ENCODE measurements at places on chromosomes 5 and 9. TPM values are rescaled to one million over a fixed set of nuclear protein-coding genes. Genes with fewer than 3 reads are reported as not detected.

- no peak for DNase-seq
Observed at GRCh38 chr9:35407846-35408245, 82.1 kb upstream of the RUSC2 start.

DNA sequence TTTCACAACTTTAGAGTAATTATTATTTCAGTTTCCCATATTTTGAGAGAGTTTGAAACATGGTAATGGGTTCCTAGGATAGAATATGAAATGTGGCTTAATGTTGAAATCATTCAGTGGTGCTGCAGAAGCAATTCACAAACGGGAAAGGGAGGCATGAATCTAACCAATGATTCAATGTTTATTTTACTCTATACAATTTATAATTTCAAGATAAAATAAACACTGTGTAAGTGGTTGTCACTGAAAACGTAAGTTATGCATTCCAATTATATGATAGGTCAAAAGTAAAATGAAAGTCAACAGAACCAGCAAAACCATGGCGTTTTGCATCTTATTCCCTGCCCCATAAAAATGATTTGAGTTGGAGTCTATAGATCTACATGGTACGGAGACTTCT lies 1207.1 kb upstream of the CDH18 start:
- DNase-seq, result no peak

- no peak for DNase-seq
Observed at GRCh38 chr5:156981481-156981880, 18.5 kb upstream of the TIMD4 start.

DNA sequence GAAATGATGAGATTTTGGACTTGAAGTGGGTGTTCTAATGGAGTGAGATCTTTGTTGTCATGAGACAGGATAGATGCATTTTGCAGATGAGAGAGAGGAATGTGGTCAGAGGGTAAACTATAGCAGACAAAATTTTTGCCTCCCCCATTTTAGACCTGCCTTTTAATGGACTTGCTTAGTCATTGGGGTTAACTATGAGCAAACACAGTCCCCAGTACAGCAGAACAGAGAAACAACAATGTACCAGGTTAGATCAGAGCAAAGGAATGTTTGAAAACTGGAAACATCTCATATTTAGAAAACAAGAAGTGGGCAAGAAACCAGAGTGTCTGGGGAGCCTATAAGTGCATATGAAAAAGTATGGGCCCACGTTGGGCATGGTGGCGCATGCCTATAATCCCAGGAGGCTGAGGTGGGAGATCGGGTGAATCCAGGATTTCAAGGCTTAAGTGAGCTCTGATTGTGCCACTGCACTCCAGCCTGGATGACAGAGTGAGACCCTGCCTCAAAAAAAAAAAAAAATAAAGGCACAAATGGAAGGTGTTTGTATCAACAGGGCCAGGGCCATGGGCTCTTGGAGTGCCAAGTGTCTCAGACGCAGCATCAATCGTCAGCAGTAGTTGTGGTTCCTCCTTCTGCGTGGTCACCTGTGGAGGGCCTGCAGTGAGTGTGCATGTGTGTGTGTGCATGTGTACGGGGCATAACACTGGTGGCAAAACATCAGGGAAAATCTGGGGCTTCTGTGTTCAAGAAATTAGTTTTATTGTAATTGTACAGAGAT lies 214.4 kb upstream of the S1PR3 start:
- no peak for DNase-seq

GRCh38 chr5:68961762-68962161 lies 132.1 kb upstream of the SLC30A5 start:
- no peak for DNase-seq

The SLC6A3 gene
- 0.57 TPM for total RNA-seq

Data from ureter (tissue), 1 donor.